ENCODE measurements at places on chromosomes 11 and 22.

DNA sequence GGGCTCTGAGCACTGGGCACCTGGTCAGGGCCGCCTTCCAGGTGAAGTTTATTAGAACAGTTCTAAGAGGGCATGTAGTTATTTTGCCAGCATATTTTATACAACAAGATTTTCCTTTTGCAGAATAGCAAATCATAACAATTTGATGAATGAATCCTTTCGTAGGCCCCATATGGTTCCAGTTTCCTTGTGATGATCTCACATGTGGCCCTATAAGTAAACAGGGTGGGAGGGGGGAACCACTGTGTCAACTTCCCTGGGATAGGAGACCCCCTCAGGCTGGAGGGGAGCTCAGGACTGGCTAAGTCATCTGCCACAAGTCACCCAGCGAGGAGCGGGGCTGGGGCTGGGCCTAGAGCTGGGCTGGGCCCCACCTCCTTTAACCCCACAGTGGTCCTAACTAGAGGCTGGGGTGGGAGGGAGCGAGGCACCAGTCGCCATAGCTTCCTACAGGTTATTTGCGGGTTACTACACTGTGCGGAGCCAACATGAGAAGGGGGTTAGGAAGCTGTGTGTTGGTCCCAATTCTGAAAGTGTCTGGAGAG, 4.2 kb downstream of the FBLN1 start:
- DNase-seq: no peak

DNA sequence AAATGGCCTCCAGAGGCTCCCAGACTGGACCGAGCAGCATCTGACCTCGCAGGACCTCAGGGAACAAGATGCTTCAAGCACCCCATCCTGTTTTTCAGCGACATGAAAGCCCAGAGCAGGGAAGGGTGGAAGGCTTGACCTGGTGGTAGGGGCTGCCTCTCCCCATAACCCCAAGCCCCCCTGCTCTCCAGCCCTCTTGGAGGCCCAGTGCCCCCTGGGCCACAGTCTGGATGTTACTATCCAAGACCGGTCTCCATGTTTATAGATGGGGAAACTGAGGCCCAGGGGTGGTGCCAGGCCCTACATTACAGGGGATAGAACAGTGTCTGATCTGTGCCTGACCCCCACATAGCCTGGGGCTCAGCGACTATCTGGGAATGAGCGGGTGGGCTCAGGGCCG, 7.0 kb downstream of the FGF3 start:
- no peak for DNase-seq

DNA sequence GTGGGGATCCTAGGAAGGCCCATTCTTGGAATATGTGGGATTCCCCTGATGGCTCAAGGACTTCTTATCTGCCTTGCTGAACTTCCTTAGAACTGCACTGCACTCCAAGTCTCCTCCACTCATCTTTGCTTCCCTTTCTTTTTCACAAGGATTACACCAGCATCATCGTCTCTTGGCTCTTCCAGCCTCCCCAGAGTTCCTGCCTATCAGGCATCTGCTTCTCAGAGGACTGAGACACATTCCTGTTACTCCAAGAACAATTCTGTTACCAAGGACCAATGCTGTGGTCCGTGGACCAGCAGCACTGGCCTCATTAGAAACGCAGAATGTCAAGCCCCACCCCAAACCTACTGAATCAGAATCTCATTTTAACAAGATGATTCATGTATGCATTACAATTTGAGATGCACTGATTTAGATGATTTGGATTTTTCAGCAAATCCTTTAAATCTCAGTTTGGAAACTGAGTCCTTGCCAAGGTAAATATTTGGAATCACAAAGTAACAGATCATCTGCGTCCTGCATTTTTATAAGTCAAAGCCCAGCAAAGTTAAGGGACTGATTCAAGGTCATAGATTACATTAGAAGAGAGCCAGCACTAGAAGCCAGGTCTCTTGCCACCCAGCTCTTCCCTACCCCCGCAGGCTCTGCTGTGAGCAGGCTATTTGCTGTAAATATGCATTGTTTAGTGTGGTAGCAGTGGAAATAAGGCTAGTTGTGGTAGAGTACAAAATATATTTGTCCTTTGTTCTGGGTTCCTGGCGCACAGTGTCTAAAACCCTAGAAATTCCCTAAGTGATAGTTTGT, 110.9 kb downstream of the SWAP70 start:
- peak; percentile 67 for DNase-seq

- DNase-seq: no peak
Measured at GRCh38 chr11:12247543-12248254, 129.7 kb upstream of the PARVA start.

GRCh38 chr11:113840932-113841664, 34.3 kb downstream of the USP28 start:
- DNase-seq: no peak

DNA sequence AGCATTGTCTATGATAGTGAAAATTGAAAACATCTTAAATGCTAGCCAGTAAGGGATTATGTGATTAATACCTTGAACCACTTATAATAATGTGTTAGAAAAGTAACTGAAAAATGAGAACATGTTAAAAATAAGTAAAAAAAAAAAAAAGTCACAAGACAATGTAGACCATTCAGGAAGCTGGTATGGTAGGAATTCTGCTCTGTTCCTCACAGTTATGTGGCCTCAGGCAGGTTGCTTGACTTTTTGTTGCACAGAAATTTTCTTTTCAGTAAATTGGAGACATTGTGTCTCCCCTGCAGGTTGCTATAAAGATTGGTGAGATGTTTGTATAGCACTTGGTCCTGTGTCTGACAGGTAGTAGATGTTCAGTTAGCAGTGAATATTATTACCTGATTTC, 17.3 kb upstream of the PLET1 start:
- no peak for DNase-seq

DNA sequence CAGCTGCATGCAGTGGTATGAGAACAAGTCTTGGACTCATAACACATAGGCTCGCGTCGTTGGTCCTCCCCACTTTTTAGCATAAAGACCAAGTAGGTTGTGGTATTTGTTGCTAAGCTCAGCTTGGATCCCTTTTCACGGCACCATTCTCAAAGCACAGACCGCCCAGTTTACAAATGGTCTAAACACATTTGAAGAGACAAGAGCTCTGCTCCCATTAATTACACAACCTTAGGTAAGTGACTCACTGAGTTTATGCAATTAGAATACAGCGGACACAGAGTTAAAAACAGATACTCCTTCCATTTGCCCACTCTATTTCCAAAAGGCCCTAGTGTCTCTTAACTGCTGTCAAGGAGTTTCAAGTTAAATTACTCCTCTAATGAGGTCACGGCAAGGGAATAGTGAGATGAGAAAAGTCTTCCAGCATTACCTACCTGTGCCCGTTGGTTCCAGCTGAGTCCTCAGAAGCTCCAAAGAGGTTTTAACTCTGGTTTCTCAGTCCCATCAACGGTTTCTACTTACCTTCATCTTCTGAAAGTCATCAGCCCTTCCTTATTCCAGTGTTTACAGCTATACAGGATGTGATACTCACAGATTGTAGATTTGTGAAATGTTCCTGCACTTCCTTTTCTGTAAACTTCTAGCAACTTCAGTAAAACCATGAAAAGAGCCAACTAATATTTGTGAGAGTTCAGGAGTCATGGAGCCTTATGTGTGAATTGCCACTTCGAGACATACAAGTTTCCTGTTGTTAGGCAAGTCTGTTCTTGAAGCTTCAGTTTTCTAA, at the start of gene MS4A6A:
Gene MS4A6A, minus strand, starts transcription at position 543 of the 790 bp plus-strand sequence. CDS start 1,356 bp downstream, outside the sequence.
- DNase-seq: no peak

- no peak for DNase-seq
Measured at GRCh38 chr11:30125456-30125855, 105.4 kb upstream of the FSHB start.

All from amniotic epithelial cell (primary cell).